NCI-H1436 treated with DMSO at 0.1 percent for 48 hours (cell line): ENCODE measurements at places on chromosomes 11 and 22.
A peak's percentile ranks its signal among the peaks of the same experiment; 100 is the strongest.

DNA sequence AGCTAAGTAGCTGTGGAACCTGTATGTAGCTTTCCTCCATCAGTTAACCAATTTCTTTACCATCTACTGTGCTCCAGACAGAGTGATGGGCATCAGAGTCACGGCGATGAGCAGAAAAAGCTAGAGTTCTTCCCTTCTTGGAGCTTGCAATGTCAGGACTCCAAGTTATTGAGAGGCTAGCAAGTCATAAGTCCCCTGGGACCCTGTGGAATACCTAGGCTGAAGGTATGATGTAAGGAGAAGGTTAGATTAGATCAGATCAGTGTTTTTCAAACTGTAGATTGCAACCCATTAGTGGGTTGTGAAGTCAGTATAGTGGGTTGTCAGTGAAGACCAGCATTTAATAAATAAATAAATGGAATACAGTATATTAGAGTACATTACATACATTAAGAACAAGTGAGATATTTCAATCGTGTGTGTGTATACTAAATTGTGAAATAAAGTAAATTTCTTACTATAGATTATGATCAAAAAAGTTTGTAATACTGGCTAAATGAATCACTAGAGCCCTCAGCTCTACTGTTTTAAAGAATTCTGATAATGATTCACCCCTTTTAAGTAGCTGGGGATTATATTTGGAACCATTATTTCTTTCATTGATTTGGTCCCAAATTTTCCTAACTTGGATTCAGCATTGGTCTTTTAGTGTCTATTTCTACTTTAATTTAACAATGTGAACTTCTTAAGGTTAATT lies 52.3 kb downstream of the RASSF10 start:
- DNase-seq: no peak

- no peak for DNase-seq
Observed at GRCh38 chr11:93084727-93085505, 112.9 kb downstream of the SLC36A4 start.

GRCh38 chr11:100354736-100355135 lies 332.4 kb upstream of the ARHGAP42 start:
- DNase-seq: no peak

DNA sequence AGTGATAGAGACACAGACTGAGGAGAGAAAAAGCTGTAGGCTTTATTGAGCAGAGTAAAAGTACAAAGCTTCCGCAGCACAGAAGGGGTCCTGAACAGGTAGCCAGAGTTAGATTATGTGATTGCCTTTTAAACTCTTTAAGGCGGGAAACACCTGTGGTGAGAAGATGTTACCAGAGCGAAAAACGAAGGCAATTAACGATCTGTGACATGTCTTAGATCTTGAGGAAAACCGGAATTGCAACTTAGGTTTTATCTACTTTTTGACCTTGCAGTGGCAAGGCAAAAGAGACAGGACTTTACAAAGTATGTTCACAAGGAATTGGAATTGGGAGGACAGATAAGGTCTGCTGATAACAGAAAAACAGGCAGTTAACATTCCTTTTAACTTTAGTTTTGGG lies 493.6 kb upstream of the FAT3 start:
- no peak for DNase-seq

- DNase-seq: no peak
Observed at GRCh38 chr11:5293028-5293427, 8.7 kb downstream of the OR51B4 start.

- DNase-seq: no peak
Observed at GRCh38 chr11:115585361-115586024, 81.3 kb upstream of the CADM1 start.

DNA sequence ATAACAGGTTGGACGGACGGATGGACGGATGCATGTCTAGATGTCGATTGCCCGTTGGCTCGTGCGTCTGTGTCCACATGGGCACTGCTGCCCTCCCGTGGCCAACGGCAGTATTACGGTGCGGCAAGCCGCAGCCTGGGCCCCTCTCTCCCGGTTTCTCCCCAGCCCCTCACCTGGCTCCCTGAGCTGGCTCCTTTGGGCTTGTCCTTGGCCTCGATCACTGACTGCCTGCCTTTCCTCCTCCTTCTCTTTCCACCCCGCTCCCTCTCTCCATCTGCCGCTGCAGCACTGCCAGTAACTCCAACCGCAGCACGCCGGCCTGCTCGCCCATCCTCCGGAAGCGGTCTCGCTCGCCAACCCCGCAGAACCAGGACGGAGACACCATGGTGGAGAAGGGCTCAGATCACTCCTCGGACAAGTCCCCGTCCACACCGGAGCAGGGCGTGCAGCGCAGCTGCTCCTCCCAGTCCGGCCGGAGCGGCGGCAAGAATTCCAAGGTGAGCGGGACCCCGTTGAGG lies 77.3 kb downstream of the SCN3B start:
- no peak for DNase-seq

GRCh38 chr22:30697975-30698374 lies 3.3 kb downstream of the OSBP2 start:
- no peak for DNase-seq

GRCh38 chr11:1047595-1048156 lies 11.2 kb upstream of the MUC6 start:
- no peak for DNase-seq

GRCh38 chr11:105220121-105220520 lies 80.6 kb upstream of the CARD18 start:
- DNase-seq: no peak

- no peak for DNase-seq
Observed at GRCh38 chr11:63635762-63636465, 21.7 kb upstream of the PLAAT3 start.

DNA sequence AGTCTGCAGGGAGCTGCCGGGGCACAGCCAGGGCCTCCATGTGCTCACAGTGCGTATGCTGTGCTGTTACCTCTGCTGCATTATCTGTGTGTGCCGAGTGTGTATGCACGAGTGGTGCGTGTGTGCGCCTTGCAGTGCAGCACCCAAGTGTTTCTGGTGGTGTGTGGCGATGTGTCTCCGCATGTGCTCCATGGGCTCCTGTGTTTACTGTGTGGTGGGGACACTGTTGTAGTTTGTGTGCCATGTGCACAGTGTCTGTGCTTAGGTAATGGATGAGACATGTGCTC lies 31.4 kb downstream of the KCNC1 start:
- DNase-seq: no peak

DNA sequence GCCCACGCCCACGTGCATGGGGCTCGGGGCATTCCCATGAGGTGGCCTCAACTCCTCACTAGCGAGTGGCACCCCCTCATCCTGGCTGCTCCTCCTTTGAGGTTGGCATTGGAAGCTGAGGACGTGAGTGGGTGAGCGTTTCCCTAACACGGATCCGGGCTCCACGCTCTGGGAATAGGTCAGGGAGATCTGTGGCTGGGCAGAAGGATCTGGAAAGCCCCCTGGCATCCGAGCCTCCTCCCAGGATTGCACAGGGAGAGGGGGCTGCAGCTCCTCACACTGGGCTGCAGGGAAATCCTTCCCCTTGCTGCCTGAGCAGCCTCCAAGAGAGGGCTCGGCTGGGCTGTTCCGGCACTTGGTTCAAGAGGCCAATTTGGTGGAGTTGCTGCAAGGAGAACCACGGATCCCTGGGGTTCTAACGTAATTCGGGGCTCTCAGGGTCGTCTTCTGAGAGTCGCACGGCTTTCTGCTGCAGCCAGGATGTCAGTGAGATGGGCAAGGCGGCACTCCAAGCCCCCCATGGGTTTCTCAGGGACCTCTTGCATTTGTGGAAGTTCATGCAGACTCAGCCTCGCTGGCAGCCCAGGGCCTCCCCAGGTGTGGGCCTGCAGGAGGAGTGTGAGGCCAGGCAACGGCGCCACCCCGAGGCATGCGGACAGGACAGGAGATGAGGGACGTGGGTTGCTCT lies 1119.0 kb downstream of the BRD1 start:
- DNase-seq: no peak

DNA sequence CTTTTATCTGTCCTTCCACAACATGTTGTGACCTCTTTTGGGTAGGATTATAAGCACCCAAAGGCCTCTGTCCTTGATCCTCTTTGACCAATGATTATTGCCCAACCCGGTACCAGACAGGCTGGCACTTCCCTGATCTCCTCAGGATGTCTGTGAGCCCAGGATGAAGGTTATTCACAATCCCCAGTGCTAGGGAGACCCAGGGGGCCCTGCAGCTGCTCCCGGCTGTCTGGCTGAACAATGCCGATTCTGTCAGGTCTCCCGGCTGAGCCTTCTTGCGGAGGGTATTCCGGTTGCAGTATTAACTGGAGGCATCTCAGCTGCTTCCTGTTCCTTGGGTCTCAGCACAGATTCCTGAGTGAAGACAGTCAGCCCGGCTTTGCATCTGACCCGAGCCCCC lies 71.2 kb upstream of the CDON start:
- no peak for DNase-seq

DNA sequence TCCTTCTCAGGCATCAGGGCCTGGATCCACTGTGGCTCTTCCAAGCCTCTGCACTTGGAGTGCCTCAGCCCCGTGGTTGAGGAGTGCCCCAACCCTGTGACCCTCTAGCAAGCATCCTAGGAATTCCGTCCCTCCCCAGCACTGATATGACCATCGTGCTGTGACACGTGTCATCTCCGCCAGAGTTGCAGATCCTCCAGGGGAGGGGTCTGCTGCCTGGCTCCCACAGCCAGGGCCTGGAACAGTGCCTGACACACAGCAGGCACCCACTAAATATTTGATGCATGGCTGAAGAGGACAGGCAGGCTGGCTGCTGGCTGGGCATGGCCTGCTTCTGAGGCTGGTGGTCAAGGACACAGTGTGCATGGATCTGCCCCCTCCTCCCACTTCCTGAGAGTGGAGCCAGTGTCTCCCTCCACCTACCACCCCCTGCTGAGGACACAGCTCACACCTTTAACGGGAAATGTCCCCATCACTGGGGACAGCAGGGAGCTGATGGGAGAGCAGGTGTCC lies 1.7 kb upstream of the CD81 start:
- no peak for DNase-seq

DNA sequence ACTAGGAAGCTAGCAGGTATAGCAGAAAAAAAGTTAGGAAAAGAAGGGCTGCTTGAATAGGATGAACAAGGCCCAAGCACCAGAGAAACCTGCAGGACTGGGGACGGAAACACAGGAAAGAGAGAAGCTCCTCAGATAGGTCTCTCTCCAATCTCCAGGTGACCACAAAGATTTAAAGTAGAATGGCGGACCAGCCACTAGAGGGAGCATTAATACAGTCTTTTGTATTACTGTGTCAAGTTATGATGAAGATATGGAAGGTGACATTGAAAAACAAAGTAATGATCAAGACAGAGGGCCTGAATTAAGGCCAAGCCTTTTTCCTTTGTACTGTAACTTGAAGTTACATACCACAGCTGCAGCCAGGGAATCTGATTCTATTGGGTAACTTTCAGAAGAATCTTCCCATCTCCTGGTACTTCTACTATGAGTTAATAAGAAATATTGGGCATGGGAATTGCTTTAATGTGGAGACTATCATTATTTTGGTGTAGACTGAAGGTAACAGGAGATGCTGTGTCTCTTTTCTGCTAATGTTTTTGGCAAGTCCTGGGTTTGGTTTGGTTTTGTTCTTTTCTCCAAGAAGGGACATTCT lies 33.8 kb downstream of the OR2AG2 start:
- no peak for DNase-seq

DNA sequence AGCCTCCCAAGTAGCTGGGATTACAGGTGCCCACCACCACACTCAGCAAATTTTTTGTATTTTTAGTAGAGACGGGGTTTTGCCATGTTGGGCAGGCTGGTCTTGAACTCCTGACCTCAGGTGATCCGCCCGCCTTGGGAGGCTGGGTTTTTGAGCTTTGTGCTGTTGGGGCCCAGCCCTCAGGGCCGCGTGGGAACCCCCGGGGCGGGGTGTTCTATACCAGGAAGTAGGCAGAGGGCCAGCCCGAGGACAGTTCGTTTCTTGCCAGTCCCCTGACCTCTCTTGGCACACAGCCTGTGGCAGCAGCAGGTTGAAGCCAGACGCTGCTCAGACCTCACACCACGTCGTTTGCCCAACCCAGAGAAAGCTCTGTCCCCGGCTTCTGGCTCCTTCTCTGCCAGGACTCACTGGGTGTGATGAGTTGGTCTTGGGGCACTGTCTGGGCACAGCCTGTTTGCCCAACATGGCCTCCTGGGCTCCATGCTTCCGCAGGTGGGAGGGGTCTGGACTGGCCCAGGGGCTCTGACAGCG lies 24.9 kb upstream of the CHKA start:
- no peak for DNase-seq

GRCh38 chr11:77410076-77410827 lies 63.6 kb downstream of the PAK1 start:
- no peak for DNase-seq

GRCh38 chr11:107590460-107591377 lies at the start of gene ELMOD1:
ELMOD1 (plus strand) TSS chr11:107591147; CDS start chr11:107618190, 27,043 bp downstream.
- DNase-seq: no peak

DNA sequence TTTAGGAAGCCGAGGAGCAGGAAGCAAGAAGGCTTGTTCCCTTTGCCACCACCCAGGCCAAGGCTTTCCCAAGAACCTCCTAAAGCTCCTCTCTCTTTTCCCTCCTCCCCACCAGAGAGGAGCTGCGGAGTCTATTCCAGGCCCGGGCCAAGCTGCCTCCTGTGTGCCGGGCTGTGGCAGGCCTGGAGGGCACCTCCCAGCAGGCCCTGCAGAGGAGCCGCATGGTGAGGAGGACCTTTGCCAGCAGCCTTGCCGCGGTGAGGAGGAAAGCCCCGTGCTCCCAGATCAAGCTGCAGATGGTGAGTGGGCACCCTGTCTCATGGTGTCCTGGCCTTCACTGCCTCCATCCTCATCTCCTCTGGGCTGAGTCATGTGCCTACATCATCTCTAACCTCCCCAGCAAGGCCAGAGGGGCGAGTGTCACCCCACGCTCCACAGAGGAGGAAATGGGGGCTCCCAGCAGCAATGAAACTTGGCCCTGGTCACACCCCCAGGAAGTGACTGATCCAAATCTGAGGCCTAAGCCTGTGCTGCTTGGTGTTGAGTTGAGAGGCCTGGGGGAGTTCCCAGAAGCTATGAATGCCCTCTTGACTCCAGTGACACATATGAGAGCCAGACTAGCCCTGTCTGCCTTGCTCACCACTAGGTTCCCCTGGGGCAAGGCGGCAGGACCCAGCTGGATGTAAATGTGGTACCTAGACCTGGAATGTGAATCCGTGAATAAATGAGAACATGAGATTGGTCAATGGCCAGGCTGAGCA lies 104.2 kb downstream of the MYO18B start:
- DNase-seq: no peak

- peak; percentile 34 for DNase-seq
Observed at GRCh38 chr11:33633251-33634003, 67.2 kb downstream of the C11orf91 start.

GRCh38 chr11:47688111-47688510 lies 27.1 kb downstream of the AGBL2 start:
- no peak for DNase-seq

GRCh38 chr11:45658292-45658991 lies 7.0 kb downstream of the CHST1 start:
- no peak for DNase-seq

- no peak for DNase-seq
Observed at GRCh38 chr11:86610559-86611341, 61.7 kb downstream of the ME3 start.

- DNase-seq: no peak
Observed at GRCh38 chr22:49678137-49678841, 149.4 kb downstream of the BRD1 start.
